CD8-positive, alpha-beta memory T cell (primary cell): ENCODE measurements at places on chromosomes 1 and 21.

DNA sequence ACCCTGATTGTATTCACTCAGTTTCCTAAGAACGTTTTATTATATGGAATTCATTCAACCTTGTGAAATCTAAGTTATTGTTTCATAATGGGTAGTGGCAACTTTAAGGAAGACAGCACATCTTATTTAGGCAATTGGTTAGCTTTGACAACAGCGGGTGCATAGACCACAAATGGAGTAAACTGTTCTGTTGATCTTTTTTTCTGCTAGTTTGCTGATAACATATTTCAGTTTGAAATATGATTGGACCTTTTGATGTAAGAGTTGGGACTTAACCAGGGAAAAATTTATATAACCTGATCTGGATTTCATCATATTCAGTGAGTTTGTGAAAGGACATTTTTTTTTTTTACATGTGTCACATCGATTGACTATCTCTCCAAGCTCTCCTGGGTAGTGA lies 151.7 kb downstream of the HLX start:
- no peak for DNase-seq
- H3K27me3 ChIP-seq: no peaks in the 10 kb centered on the region
- H3K36me3 ChIP-seq: no peaks in the 10 kb centered on the region
- H3K4me3 ChIP-seq: no peak overlapping the region
- no peak overlapping the region for H3K27ac ChIP-seq

- no peak overlapping the region for H3K4me3 ChIP-seq
- peaks cover 14% of the 10 kb centered on the region for H3K27me3 ChIP-seq
- H3K4me1 ChIP-seq: no peaks in the 10 kb centered on the region
- no peak overlapping the region for H3K27ac ChIP-seq
- DNase-seq: no peak
These were observed 4.0 kb upstream of the NKAIN1 start for GRCh38 chr1:31243501-31244286.

- H3K4me3 ChIP-seq: no peak overlapping the region
- no peaks in the 10 kb centered on the region for H3K36me3 ChIP-seq
- H3K4me1 ChIP-seq: no peaks in the 10 kb centered on the region
- DNase-seq: no peak
- no peaks in the 10 kb centered on the region for H3K27me3 ChIP-seq
These were observed 201.0 kb upstream of the CAMK1G start for GRCh38 chr1:209382231-209383100.

DNA sequence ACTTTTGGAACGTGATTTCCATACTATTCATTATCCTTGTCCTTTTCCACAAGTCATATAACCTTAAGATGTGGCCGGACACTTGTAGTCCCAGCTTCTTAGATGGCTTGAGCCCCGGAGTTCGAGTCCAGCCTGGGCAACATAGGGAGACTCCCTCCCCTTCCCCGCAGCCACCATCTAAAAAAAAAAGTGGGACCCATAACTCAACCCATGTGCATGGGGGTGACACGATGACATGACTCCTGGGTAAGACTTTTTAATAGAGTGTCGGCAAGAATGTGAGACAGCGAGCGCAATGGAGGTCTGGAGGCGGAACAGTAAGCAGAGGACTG lies 25.7 kb downstream of the MIA3 start:
- H3K27ac ChIP-seq: peak overlapping the region; percentile 99
- H3K4me3 ChIP-seq: peak overlapping the region; percentile 99

- H3K36me3 ChIP-seq: peaks cover 19% of the 10 kb centered on the region
- peaks cover 26% of the 10 kb centered on the region for H3K4me1 ChIP-seq
- no peaks in the 10 kb centered on the region for H3K27me3 ChIP-seq
- no peak overlapping the region for H3K4me3 ChIP-seq
- H3K27ac ChIP-seq: no peak overlapping the region
These were observed 23.7 kb downstream of the MKNK1 start for GRCh38 chr1:46580140-46580903.
